ENCODE measurements at places on chromosomes 13 and 19. TPM values are rescaled to one million over a fixed set of nuclear protein-coding genes. Genes with fewer than 3 reads are reported as not detected.

DNA sequence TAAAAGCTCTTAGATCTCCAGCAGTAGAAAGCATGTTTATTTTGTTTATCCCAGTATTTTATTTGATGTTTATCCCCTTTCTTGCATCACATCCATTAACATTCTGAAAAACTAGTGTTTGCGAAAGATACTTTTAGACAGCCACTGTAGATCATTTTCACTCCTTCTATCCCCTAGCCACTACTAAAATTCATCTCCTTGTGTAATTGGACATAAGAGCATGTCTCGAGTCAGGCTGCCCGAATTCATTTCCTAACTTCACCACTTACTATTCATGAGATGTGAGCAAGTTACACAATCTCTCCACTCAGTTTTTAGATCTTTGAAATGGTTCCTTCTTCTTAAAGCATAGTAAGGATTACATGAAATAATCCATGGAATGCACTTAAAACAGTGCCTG, 514.0 kb downstream of the KLF5 start:
- no peak for DNase-seq

SOHLH2 gene
- total RNA-seq, result 1.7 TPM

DNA sequence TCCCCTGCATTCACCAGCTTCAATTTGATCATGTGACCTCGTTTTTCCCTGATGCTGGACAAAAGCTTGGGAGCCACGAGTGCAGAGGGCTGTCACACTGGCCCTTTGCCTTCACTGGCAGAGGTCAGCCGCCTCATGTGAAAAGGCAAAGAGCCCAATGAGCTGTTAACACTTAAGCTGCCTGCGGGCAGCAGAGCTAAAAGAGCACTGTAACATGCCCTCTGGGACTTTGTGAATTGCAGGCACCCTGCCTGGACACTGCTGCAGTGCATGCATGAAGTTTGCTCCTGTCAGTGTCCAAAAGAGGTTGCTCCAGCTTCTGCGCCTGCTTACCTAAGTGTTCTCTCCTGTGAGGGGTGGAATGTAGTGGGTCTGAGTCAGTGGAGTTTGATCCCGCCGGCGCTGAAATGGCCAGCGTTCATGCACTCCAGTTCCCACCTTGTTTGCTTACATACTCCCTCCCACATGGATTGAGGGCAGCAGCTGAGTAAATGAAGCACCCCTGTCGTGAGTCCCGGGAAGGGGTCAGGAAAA, 193.7 kb downstream of the RFC3 start:
- no peak for DNase-seq

DNA sequence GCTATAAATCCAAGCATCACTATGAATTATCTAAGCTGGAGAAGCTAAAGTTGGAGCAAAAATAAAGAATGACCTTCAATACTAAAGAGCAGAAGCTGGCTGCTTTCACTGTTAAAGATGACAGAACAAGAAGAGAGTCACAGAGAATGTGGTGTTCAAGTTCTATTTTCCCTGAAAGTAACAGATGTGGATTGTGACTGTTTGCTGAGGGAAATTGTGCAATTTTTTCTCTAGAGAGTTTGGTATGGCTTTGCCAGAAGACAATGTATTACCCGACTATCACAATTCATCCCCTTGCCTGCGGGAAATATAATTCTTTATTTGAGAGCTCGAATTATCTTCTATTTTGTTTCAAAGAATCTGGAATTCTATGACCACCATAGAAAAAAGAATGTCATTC, 83.1 kb downstream of the TNFSF13B start:
- DNase-seq, result no peak

GRCh38 chr13:105139048-105139379, 1396.4 kb downstream of the EFNB2 start:
- no peak for DNase-seq

- DNase-seq, result peak; percentile 73
These were observed 21.4 kb upstream of the ZNF181 start for GRCh38 chr19:34712395-34713261.

DNA sequence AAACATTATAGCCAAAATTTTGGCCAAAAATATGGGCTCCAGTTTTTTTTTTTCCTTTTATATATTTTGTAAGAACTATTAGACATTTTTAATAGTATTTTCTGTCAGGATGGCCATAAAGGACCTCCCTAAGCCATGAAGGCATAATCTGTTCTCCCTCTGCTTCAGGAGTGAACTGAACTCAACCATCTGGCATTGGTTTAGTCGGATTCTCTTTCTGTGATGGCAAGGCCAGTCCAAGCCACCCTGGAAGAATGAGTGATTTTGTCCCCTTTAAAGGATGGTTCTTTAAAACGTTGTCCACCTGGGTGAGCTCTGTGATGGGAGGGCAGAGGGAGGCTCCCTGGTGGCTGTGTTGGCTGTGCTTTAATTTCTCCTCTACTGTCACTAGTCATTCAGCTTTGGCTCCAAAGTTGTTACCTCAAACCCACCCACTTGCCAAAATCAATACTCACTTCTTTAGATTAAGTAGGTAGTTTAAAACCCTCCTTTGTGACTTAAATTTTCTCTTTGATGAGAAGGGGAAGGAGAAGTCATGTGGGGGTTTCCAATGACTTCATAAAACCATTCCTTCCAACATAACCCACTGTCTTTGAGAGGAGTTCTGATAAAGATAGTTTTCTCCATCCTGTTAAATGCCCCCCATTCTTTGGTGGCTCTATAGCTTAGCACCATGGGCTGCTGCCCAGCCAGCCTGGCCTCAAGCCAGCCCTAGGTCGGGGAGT, 4.4 kb downstream of the TNFRSF19 start:
- no peak for DNase-seq

GRCh38 chr13:20519875-20520274, 5.8 kb downstream of the CRYL1 start:
- no peak for DNase-seq

GRCh38 chr13:90979059-90979458, 368.4 kb upstream of the MIR17HG start:
- no peak for DNase-seq

NANOS3 gene
- not detected for total RNA-seq

LILRB2 gene
- not detected for total RNA-seq

DNA sequence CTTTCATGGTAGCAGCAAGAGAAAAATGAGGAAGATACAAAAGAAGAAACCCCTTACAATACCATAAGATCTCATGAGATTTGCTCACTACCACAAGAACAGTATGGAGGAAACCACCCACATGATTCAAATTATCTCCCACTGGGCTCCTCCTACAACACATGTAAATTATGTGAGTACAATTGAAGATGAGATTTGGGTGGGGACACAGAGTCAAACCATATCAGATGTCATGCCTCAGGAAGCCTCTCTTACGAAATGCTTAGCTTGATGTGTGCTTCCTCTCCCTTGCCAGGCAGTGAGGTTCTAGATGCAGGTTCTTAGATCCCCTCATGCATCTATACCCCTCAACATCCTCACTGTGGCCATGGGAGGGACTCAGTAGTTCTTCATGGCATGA, 63.2 kb upstream of the RGCC start:
- DNase-seq, result no peak

B3GNT3 gene
- total RNA-seq, result not detected

FGF9 gene
- not detected for total RNA-seq

GRCh38 chr19:1621574-1621973, 16.3 kb upstream of the UQCR11 start:
- no peak for DNase-seq

SLC46A3 gene
- total RNA-seq, result 9.0 TPM

MYH14 gene
- not detected for total RNA-seq

DNA sequence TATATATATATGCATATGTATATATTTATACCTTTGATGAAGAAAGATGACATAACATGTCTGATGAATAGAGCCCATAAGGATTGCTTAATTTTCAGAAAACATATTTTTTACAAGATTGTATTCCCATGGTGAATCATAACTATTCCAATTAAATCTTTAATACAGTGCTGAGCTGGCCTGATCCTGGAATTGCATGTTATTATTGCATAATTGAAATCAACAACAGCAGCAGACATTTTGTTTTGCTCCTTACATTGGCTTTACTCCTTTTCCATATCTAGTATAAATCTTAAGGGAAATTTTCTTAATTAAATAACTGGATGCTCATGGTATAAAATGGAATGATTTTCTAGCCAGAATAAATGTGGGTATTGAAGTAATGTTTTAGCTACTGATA, 22.0 kb downstream of the POSTN start:
- DNase-seq, result no peak

FCAR gene
- not detected for total RNA-seq

GRCh38 chr19:2629491-2630351, 72.8 kb downstream of the GNG7 start:
- DNase-seq, result no peak

- DNase-seq, result no peak
These were observed 2.2 kb downstream of the MZF1 start for GRCh38 chr19:58570770-58571574.

GRCh38 chr19:32675720-32676185, at the start of gene RGS9BP:
TSS of gene RGS9BP (plus strand) at chr19:32675848. CDS start at chr19:32676264, 416 bp downstream.
- peak; percentile 74 for DNase-seq

DNA sequence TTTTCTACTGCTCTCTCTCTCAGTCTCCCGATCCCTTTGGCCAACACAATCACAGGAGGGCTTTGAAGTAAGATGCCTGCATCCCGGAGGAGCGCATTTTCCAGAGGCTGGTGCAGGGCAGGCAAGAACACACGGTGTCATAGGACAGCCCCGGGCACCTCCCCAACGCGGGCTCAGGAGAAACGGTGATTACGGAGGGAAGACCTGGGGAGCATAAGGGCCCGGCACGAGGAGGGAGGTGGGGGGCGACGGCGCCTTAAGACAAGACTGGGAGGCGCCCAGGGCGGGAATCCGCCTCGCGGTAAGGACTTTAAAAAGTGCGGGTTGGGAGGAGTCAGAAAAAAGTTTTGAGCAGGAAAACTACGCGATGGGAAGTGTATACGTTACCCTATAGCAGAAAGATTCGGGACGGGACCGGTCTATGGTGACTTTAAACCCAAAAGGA, 18.7 kb upstream of the ZNF888 start:
- peak; percentile 52 for DNase-seq

DNA sequence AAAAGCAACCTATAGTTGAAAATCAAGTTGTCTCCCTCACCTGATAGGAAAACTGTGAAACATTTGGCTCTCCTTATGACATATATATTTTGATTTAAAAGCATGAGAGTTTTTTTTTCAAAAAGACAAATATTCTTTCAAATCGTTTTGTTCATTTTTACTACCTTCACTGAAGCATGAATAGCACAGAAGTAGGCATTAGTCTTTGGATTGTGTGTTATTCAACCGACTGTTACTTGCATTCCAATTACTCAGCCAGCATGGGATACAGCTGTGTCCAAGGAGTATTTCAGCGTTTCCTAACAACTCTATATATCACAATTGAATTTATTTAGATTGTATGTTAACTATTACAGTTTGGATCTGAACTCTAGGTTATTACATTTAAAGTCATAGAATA, 135.2 kb downstream of the PCDH9 start:
- no peak for DNase-seq

GRCh38 chr13:33197541-33197971, 88.0 kb downstream of the STARD13 start:
- no peak for DNase-seq

DNA sequence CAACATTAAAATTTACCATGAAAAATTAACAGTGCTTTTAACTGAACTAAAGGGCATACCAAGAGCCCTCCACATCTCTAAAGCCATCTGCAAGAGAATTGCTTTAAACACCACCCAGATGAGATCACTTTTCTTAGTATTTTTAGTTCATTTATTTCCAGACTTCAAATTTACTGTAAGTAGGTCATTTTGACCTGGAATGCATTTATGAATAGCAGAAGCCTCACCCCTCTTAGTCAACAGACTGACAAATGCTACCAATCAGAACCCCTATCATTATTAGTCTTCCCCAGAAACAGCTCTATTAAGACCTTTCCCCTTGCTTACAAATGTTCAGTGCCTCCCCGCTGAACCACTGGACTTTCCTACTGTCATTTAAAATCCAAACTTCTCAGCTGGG, 27.3 kb downstream of the RUBCNL start:
- no peak for DNase-seq

ASPDH gene
- total RNA-seq, result not detected

ZNF317 gene
- total RNA-seq, result 15.9 TPM

ZNF492 gene
- total RNA-seq, result not detected

GRCh38 chr19:32469795-32470194, 64.2 kb downstream of the DPY19L3 start:
- no peak for DNase-seq

DNA sequence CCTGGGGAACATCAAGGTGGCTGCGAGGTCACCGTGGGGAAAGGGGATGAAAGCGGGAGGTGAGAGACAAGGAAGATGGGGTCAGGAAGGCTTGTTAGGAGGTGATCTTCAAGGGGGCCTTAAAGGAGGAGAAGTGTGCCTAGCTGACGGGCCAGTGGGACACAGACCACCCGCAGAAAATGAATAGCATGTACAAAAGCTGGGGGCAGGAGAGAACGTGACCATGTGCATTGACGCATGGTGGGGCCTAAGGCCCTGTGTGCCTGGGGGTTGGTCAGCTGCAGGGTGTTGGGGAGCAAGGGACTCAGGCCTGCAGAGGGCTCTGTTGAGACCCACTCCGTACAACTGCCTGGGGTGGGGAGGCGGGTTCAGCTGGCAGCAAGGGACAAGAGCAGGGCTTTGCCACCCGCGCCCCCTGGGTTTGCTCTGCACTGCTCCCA, 5.9 kb downstream of the RAB8A start:
- DNase-seq, result no peak

DNA sequence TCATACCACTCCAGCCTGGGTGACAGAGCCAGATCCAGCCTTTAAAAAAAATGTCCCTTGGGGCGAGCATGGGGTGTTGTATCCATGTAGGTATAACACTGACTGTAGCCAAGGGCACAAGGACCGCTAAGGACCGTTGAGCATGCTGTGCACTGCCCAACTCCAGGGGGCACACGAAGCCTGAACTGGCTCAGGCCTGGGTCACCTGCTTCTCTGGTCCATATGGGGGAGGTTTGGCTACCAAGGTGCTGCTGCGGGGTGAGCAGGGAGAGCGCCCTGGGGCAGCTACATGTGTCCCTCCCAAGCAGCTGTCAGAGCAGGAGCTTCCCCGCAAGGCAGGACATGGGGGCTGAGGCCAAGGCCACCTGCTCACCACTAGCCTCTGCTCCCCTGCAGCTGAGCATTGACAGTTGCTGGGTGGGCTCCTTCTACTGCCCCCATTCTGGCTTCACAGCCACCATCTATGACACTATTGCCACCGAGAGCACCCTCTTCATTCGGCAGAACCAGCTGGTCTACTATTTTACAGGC, 16.3 kb downstream of the CATSPERG start:
- DNase-seq, result no peak

DNA sequence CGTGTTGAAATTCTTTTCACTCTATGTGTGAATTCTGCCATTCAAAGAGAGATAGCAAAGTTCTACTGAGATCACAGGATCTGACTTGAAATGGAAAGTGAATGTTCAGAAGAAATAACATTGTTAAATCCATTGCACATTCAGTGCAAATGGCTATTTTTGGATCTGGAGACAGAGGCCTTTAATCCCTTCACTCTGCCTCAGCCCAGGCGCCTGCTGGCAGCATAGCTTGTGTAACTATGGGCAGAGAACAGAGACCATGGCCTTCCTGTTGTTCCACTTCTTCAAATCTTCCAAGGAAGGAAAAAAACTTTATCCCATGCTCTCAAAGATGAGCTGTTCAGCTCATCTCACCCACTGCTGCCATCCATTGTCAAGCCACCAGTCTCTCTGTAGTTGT, 265.4 kb downstream of the LMO7 start:
- DNase-seq, result no peak

All from M059J (cell line).